ENCODE measurements at places on chromosomes 3 and 15.

DNA sequence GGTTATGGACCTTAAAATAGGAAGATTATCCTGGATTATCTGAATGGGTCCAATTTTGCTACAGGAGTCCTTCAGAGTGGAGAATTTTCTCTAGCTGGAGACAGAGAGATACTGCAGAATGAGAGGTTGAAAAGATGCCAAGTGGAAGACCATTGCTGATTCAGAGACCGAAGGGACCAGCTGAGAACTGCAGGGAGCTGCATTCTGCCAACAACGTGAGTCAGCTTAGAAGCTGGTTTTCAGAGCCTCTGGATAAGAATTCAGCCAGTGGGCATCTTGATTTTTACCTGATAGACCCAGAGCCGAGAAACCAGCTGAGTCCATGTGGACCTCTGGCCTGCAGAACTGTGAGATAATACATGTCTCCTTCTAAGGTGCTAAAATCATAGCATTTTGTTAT is 234.0 kb downstream of the NR2F2 start:
- DNase-seq, result no peak

GRCh38 chr15:54810031-54810430 is 386.7 kb downstream of the RSL24D1 start:
- no peak for DNase-seq

DNA sequence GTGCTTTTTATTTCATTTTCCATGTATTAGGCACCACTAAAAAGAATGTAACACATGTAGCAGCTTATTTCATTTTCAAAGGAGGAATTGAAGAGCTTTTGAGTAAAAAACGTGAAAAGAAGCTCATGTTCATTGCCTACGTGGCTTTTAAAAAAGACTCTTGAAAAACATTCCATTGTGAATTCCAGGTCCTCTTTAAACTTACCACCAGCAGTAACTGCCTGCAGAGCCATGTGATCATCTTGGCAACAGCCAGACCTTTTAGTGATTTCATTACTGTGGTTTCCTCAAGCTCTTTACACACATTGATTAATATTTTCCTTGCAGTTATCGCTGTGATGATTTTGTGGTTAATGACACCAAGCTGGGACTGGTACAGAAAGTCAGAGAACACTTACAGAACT is 43.8 kb upstream of the FBXL22 start:
- no peak for DNase-seq

DNA sequence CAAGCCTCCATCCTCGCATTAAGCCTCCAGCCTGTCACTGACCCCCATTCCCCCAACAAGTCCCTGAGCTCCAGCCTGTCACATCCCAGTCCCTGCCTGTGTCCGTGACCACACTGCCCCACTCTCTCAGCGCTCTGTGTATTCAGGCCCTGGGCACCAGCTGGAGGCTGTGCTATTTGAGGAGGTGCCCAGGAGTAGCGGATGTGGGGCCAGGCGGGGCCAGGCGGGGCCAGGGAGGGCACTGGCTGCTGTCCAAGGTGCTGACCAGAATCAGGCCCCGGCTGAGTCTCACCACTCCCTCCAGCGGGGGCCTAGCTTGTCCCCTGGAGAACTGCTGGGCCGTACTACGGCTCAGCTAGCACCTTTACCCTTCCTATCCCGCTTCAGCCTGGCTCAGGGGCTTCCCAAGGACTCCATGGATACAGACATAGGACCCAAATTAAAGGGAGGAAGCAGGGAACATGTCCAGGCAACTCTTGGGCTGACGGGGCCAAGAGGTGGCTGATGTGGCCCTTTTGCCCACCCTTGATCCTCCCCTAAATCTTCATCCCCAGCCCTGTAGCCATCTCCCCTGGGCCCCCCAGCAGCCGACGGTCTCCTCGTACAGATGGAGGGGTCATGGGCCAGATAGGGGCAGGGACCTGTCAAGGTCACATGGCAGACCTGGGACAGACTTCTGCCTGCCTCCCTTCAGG is 1.1 kb downstream of the HHATL start:
- no peak for DNase-seq

GRCh38 chr3:120177707-120178306 is 83.6 kb upstream of the GSK3B start:
- DNase-seq, result no peak

DNA sequence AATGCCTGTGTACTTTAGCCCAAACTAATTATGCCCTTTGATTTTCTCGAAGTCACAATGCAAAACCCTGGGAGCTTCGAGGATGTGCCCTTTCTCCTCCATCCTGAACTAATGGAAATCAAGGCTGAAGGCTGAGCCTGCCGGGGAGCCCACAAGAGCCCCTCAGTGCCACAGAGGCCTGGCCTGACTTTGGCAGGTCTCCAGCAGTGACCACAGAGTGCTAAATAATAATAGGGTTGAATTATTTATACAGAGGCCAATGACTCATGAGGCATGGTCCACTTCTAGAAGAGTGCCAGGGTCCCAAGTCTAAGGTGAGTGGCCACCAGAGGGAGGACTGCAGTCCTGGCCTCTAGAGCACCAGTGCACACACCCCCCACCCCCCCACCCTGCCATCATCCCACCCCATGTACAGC is 19.1 kb upstream of the GLCE start:
- DNase-seq, result no peak

- no peak for DNase-seq
Observed at GRCh38 chr3:11250902-11251806, 21.0 kb upstream of the ATG7 start.

GRCh38 chr15:59933607-59934006 is 70.5 kb upstream of the FOXB1 start:
- no peak for DNase-seq

DNA sequence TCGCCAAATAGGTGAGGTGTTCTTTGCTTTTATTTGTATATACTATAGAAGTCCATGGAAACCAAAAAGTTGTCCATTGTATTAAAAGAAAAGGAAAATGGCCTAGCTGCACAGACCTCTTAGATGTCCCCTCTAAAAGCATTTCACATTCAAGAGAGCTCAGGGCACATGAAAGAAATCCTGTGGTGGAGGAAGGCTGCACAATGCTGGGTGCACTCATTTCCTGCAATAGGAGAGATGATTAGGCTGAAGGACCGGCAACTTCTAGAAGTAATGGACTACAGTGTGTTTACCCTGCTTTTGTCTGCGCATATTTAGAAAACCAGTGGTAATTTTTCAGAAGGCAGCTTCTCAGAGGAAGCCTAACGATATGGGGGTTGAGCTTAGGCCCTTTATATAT is 25.4 kb downstream of the PPM1L start:
- DNase-seq, result no peak

GRCh38 chr3:32551496-32551895 is 19.2 kb downstream of the DYNC1LI1 start:
- DNase-seq, result no peak

- DNase-seq, result no peak
Observed at GRCh38 chr3:141804778-141805639, 41.8 kb downstream of the GRK7 start.

DNA sequence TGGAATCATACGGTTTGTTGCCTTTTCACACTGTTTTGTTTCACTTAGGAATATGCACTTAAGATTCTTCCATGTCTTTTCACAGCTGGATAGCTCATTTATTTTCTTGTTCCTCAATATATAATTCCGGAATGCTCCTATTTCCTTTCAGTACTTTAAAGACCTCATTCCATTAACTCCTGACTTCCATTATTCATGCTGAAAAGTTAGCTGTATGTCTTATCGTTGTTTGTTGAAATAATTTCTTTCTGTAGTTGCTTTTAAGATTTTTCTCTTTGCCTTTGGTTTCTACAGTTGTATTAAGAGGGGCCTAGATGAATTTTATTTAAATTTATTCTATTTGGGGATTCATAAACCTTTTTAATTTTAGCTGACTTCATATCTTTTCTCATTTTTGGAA is 122.2 kb downstream of the ANXA2 start:
- DNase-seq, result no peak

DNA sequence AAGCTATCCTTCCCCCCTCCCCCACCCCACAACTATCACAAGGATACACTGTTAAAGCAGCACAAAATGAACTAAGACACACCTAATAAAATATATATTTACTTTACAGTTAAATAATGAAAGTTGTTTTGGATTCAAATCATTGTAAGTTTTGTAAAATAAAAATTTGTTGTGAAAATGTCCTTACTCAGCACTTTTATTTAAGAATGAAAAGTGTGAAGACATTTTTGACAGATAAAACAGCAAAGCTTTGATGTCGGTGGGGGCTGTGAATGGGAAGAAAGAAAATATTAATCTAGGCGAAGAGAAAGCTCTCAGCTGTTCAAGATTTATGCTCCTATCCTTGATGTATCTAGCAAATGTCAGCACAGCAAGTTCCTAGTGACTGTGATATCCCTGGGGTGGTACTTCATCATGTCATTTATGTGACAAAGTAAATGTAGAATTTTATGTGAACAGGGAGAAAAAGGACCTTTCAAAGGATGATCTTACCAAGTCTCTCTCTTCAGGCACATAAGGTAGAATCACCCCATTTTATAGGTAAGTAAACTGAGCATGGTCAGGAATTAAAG is 216.4 kb downstream of the ROBO1 start:
- no peak for DNase-seq

DNA sequence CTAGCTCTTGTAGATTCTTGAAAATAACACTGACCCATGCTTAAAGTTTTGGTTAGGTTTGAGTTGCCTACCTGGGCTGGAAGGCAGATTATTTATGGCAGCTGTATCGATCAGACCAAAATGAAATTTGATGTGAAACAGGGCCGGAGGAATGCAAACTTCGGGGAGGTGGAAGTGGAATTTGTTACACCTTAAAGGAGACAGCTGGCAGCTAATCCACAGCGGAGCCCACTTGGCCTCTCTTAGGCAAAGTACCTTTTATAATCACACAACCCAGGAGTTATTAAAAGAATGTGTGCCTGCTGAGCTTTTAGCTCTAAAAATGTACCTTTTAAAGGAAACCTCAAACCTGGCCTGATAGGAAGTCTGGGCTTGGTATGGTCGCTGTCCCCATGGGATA is 250.9 kb upstream of the TPM1 start:
- DNase-seq, result no peak

- DNase-seq, result no peak
Observed at GRCh38 chr15:98597666-98598065, 50.7 kb upstream of the IGF1R start.
